IMR-90 (cell line): ENCODE measurements at places on chromosomes 5 and 9. TPM values are rescaled to one million over a fixed set of nuclear protein-coding genes. Genes with fewer than 3 reads are reported as not detected.

GRCh38 chr5:133884569-133885311 is 83.7 kb downstream of the C5orf15 start:
- no peak for DNase-seq

- DNase-seq = no peak
Observed at GRCh38 chr9:127777368-127777980, 992 bp downstream of the SH2D3C start.

GRCh38 chr5:171667341-171668096 is 118.1 kb upstream of the SMIM23 start:
- peak; percentile 72 for DNase-seq

GRCh38 chr5:148060309-148060708 is 3.5 kb upstream of the SPINK5 start:
- no peak for DNase-seq

CCL21 gene
- not detected in 2 replicates for total RNA-seq

GPR150 gene
- total RNA-seq = under 0.01 TPM in 2 replicates

LCN12 gene
- total RNA-seq = not detected in 2 replicates
